ENCODE measurements at places on chromosomes 16 and 17. TPM values are rescaled to one million over a fixed set of nuclear protein-coding genes. Genes with fewer than 3 reads are reported as not detected.

CDR2L gene
- total RNA-seq = 6.1 TPM

ATP1B2 gene
- not detected for total RNA-seq

SULT1A4 gene
- total RNA-seq = 16.5 TPM

KRT15 gene
- total RNA-seq = not detected

SHISA6 gene
- 1.3 TPM for total RNA-seq

LGALS9B gene
- not detected for total RNA-seq

IKZF3 gene
- total RNA-seq = 1.9 TPM

OR4D1 gene
- not detected for total RNA-seq

CD300E gene
- total RNA-seq = 1.1 TPM

CLEC3A gene
- total RNA-seq = not detected

TBC1D28 gene
- not detected for total RNA-seq

CDH5 gene
- total RNA-seq = 28.7 TPM

CENPT gene
- total RNA-seq = 22.8 TPM

GRAP gene
- 2.4 TPM for total RNA-seq

CD7 gene
- total RNA-seq = 1.8 TPM

ZNF200 gene
- total RNA-seq = 7.3 TPM

SLFN12L gene
- total RNA-seq = 20.5 TPM

TBC1D3D gene
- total RNA-seq = not detected

KRT37 gene
- total RNA-seq = not detected

KCNJ16 gene
- total RNA-seq = 0.49 TPM

GAST gene
- total RNA-seq = not detected

KRT33A gene
- total RNA-seq = not detected

CAPN15 gene
- total RNA-seq = 7.6 TPM

DNAI2 gene
- not detected for total RNA-seq

HCRT gene
- not detected for total RNA-seq

CMTM2 gene
- total RNA-seq = not detected

PRSS22 gene
- total RNA-seq = not detected

HSD17B1 gene
- 4.1 TPM for total RNA-seq

UNC13D gene
- 8.6 TPM for total RNA-seq

KRTAP1-1 gene
- total RNA-seq = not detected

CARHSP1 gene
- total RNA-seq = 75.6 TPM

C1QTNF1 gene
- 469 TPM for total RNA-seq

ADAMTS18 gene
- total RNA-seq = 4.0 TPM

CCL8 gene
- not detected for total RNA-seq

NPIPA8 gene
- total RNA-seq = 18.9 TPM

CLDN7 gene
- 4.9 TPM for total RNA-seq

GNAO1 gene
- total RNA-seq = 0.75 TPM

NPIPB6 gene
- not detected for total RNA-seq

NATD1 gene
- total RNA-seq = 13.4 TPM

PRR29 gene
- total RNA-seq = 0.82 TPM

GJD3 gene
- not detected for total RNA-seq

SCIMP gene
- total RNA-seq = 6.8 TPM

KRTAP17-1 gene
- not detected for total RNA-seq

RGS11 gene
- 16.1 TPM for total RNA-seq

MT1F gene
- 10.1 TPM for total RNA-seq

PPP4C gene
- 41.4 TPM for total RNA-seq

ADAM11 gene
- not detected for total RNA-seq

LLGL2 gene
- total RNA-seq = 4.1 TPM

CORO6 gene
- 9.3 TPM for total RNA-seq

CHST4 gene
- total RNA-seq = not detected

CFAP119 gene
- 1.9 TPM for total RNA-seq

NGFR gene
- 1.6 TPM for total RNA-seq

LDHD gene
- total RNA-seq = 12.6 TPM

CHST5 gene
- not detected for total RNA-seq

SULT1A2 gene
- not detected for total RNA-seq

TBX21 gene
- 0.66 TPM for total RNA-seq
